ENCODE measurements at places on chromosomes 6 and 20. TPM values are rescaled to one million over a fixed set of nuclear protein-coding genes. Genes with fewer than 3 reads are reported as not detected.

The CYP39A1 gene
- 5.2 TPM for total RNA-seq

The NCOA6 gene
- 3.8 TPM for total RNA-seq

The ATP9A gene
- 33.0 TPM for total RNA-seq

The TCP11 gene
- total RNA-seq: 0.60 TPM

The SLC32A1 gene
- total RNA-seq: not detected

The FAXC gene
- 8.1 TPM for total RNA-seq

The ANKRD6 gene
- total RNA-seq: 13.4 TPM

The KCNK5 gene
- 2.3 TPM for total RNA-seq

The TRERF1 gene
- 0.35 TPM for total RNA-seq

The BPIFB4 gene
- not detected for total RNA-seq

The CLPSL2 gene
- total RNA-seq: not detected

The NOX3 gene
- total RNA-seq: not detected

The C4A gene
- 42.4 TPM for total RNA-seq

The CCN6 gene
- total RNA-seq: 5.4 TPM

The BEND6 gene
- 2.1 TPM for total RNA-seq

The PLCB4 gene
- total RNA-seq: 159 TPM

The LPA gene
- total RNA-seq: not detected

The GRIK2 gene
- total RNA-seq: 0.40 TPM

The PRSS35 gene
- not detected for total RNA-seq

The SAMD3 gene
- not detected for total RNA-seq

The ZFAND3 gene
- 16.0 TPM for total RNA-seq

The RNASET2 gene
- 307 TPM for total RNA-seq

The KCNG1 gene
- 0.69 TPM for total RNA-seq

The SEMG1 gene
- total RNA-seq: not detected

The SNAP91 gene
- total RNA-seq: 0.10 TPM

The ANGPT4 gene
- not detected for total RNA-seq

The KHDC3L gene
- total RNA-seq: not detected
